ENCODE measurements at places on chromosomes 3 and 15.
A peak's percentile ranks its signal among the peaks of the same experiment; 100 is the strongest.

DNA sequence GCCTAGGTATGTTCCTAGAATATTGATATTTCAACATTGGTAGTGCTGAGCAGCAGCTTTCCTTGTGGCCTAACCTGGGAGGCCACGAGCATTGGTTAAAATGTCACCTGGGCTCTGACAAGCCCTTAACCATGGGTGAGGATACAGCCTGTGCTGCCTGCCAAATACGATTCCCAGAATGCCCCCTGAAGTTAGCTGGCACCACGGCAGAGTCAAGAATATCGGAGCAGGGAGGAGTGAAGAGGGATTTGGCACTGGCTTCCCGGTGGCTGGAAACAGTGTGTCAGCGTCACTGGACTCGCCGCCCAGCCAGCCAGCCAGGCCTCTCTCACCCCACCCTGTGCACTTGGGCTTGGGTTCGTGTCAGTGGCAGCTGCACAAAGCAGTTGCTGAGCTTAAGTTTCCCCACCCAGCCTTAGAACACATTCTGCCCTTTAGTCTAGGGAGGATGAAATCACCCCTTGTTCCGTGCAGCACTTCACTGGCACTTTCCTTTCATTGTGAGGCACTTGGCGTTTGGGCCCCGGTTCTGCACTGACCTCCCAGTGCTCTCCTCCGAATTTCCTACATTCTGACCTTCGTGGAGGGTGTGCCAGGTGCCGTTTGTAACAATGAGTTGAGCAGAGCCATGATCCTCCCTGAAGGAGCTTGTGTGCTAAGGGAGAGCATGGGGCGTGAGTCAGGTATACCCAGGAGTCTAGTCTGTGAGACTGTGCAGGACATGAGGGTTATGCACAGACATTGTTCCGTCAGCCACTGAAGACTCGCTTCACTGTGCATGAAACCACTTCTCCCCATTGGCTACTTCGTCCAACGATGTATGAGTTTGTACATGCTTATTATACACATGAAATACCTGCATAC is 152.8 kb upstream of the BHLHE40 start:
- no peak for DNase-seq

DNA sequence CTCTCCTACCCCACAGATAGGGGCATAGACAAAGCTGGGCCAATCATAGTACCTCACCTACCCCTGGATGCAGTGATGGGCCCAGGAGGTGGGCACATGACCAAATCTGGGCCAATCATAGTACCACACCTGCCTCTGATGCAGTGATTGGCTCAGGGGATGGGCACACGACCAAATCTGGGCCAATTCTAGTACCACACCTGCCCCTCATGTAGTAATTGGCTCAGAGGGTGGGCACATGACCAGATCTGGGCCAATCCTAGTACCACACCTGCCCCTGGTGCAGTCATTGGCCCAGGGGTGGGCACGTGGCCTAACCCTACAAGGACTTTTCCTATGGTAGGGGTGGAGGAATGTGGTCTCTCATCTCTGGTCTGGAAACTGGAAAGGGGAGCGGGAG is 56.9 kb upstream of the MEF2A start:
- no peak for DNase-seq

- no peak for DNase-seq
These were observed 10.6 kb downstream of the PLA2G4F start for GRCh38 chr15:42145546-42146455.

DNA sequence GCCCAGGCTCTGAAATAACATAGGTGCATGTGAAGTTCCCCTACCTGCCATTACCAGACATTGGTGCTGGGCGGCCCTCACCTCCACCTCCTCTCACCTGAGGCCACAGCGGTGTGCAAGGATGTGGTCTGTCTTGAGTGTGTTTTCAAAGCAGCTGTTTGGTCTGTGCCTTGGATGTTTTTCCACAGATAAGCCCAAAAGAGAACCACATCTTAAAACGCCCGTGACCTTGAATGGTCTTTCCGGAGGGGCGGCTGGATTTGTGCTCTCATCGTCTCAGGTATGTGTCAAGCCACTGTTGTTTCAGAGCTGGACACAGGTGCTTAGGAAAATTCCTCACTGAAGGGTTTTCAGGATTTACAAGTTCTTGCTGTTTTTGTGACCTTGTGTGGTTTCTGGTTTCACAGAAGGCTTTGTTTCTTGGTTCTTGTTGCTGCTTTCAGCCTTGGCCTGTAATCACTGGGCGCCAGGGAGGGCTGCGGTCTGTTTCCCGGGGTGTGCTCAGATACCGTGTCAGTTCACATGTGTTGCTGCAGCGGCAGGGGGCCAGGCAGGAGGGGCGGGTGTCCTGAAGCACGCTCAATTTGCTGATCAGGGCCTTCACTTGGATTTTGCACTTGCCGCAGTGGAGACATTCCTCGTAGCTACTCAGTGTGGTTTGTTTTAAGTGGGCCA is 128.4 kb downstream of the IGF1R start:
- DNase-seq = no peak

DNA sequence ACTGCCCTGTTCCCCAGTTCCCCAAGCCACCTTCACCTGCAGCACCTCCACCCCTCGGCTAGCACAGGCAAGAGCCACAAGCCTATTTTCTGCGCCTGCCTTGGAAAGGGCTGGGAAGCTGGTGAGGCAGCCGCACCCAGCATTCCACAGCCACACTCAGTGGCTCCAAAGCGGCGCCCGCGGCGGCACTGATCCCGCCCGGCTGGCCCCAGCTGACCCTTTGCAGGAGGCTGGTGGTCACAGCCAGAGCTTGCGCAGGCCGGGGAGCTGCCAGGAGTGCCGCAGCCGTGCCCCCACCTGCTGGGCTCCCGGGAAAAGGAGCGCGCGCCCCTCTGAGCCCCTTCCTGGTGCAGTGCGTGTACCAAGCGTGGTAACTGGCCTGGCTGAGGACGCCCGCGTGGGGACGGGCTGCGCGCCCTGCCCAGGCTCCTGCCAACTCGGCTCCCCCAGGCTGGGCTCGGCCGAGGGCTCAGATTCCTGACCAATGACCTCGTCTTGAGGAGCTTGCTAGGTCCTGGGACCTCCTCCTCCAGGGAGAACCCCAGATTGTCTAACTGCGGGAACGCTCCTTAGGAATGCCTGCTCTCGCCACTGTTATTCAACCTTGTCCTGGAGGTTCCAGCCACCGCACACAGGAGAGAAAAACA is 13.3 kb downstream of the GRAMD2A start:
- no peak for DNase-seq

DNA sequence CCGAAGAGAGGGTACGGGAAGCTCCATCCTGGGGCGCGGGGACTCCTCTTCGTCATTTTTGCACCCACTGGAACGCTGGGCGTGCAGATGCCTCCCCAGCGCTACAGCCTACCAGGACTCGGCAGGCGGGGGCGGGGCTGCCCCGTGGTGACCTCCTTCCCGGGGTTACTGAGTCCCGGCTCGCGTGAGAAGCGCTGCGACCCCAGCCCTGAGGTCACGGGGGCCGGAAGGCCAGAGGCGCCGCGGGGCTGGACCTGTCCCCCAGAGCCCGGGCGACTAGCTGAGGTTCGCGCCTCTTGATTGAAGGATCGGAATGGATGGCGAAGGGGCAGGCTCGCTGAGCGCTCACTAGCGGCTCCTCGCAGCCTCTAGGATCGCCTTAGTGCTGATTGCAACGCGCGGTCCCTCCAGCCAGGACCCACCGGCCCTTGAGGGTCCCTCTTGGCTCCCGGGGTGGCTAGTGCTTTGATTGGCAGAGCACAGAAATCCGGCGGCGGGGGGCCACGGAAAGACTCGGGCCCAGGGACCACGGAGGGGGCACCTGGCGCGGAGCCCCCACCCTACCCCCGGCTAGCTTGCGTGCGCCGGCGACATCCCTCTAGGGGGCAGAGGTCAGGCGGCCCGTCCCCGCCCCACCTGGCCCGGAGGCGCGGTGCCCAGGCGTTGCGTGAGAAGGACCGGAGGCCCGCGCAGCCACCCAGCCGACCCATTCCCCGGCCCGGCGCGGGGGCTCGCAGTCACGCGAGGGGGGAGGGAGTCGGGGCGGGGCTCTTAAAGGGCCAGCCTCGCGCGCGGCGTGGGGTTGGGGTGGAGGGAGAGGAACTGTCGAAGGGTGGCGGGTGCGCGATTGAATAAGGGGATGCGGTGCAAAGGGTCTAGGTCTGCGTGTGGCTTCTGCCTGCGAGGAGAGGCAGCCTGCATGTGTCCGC is 781 bp upstream of the CYP1A1 start:
- no peak for DNase-seq

DNA sequence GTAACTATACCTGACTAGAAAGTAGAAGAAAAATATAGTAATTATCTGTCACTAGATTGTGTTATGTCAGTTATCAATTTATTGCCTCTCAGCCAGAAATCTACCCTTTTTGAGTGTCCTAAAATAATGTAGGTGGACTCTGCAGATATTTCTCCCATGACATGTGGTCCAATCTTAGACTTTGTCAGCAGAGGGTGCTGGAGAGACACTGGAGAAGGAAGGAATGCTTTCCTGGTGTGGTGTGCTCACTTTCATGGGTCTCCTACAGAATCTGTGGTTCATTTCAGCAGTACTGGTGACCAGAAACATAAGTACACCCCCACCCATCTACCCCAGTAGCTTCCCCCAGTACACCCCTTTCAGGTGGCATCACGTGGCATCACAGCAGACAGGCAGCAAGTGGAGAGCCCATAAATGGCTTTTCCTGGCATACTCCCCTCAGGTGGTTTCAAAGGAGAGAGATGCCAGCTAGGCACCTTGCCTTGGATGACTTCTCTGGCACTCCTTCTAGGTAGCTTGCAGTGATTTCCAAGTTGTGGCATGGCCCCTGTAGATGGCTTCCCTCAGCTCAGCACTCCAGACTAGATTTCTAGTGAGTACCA is 114.7 kb downstream of the GADL1 start:
- peak; percentile 2 for DNase-seq

- no peak for DNase-seq
These were observed 28.3 kb downstream of the MASP1 start for GRCh38 chr3:187263270-187263669.

GRCh38 chr3:154275965-154276364 is 48.3 kb downstream of the DHX36 start:
- no peak for DNase-seq

- DNase-seq = no peak
These were observed 263.2 kb upstream of the TGFBR2 start for GRCh38 chr3:30343067-30343831.

- no peak for DNase-seq
These were observed 7.2 kb upstream of the CRYGS start for GRCh38 chr3:186551387-186551786.

- DNase-seq = no peak
These were observed 25.1 kb upstream of the BCL2L10 start for GRCh38 chr15:52137432-52138357.

GRCh38 chr3:135809021-135809634 is 156.4 kb upstream of the PPP2R3A start:
- DNase-seq = no peak

DNA sequence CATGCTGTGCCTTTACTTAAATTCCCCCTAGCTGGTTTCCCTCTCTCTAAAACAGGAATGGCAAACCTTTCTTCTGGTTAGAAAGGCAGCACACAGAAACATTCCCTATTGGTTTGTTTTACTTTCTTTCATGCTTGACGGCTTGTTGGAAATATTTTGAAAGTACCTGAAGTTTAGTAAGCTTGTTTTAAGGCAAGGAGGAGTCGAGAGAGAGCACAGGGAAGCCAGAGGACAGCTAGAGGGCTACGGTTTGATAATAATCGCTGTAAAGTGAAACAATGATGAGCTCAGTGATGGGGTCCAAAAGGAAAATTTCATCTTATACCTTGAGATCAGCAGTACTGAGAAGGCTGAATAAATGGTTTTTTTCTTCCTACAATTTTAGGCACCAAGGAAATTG is 64.1 kb downstream of the ATP13A4 start:
- DNase-seq = no peak

- no peak for DNase-seq
These were observed 276.0 kb upstream of the TTC14 start for GRCh38 chr3:180325958-180326357.

DNA sequence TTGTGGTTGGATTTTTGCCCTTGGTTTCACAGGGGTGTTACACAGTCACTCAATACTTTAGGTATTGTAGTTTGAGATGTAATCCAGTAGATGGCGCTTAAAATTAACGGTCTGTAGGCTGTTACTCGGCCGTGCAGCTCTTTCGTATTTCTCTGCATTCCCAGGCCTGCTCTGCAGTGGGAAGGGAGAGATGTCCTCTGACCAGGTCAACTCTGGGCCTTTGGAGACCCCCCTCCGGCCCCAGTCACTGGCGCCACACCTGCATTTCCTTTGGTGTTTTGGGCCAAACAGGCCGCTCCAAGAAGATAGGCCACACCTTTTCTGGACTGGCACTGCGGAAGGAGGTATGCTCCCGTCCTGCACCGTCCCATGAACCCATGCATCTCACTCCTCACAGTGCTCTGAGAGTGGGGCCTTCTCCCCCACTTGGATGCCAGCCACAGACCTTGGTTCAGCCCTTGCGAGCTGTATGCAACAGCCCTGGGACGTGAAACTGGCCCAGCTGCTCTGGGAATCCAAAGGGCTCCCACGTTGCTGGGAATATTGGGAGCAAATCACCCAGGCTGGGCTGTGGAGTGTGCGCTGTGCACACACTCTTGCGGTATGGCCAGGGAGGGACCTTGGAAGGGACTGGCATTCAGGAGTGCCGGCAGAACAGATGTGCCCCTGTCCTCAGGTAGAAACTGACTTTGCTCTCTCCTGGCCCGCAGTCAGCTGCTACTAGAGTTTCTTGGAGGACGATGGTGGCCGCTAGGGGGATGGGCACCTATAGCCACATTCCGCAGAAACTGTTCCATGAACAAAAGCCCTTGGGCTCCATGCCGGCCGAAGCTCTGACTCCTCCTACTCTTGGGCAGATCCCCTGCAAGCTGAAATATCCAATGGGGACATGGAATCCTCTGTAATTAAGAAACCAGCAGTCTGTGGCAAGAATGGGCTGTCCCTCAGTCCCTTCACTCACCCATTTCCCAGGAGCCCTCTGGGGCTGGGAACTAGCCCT is 410.5 kb upstream of the CADM2 start:
- peak; percentile 2 for DNase-seq

DNA sequence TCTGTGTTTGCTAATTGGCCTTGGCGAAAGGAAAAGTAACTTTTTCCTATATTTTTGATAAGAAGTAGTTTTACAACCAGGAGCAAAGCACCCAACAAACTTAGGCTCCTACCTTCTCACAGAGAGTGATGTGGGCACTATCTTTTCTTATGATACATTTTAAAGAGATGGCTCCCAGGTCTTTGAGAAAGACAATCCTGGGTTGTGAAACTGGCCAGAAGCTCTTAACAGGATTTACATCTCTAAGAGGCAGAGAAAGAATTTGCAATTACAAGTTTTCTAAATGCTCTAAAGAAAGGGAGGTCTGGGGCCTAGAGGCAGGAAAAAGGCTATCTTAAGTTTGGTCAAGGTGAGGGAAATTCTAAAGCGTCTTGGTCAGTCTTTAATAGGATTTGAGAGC is 609.7 kb downstream of the VGLL3 start:
- DNase-seq = no peak

- DNase-seq = no peak
These were observed 444.5 kb downstream of the PLOD2 start for GRCh38 chr3:145716519-145716918.

GRCh38 chr15:38620851-38621594 is 56.4 kb upstream of the RASGRP1 start:
- no peak for DNase-seq

DNA sequence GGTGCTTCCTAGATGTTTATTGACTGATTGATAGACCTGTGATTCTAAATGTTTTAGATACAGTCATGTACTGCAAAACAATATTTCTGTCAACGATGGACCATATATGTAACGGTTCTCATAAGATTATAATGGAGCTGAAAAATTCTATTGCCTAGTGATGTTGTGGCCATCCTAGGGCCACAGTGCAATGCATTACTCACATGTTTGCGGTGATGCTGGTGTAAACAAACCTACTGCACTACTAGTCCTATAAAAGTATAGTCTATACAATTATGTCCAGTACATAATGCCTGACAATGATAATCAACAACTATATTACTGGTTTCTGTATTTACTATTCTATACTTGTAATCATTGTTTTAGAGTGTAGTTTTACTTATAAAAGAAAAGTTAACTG is 46.8 kb downstream of the CHST2 start:
- DNase-seq = no peak

Data from NCI-H2081 (cell line).